ENCODE measurements at places on chromosomes 4 and X.
A peak's percentile ranks its signal among the peaks of the same experiment; 100 is the strongest.

- no peak for DNase-seq
These were observed 16.1 kb upstream of the IQCM start for GRCh38 chr4:149831656-149832208.

GRCh38 chrX:79366873-79367749 lies at the start of gene ITM2A:
TSS of gene ITM2A (minus strand) at chrX:79367334. CDS start at chrX:79367215, 119 bp downstream.
- DNase-seq, result peak; percentile 84

DNA sequence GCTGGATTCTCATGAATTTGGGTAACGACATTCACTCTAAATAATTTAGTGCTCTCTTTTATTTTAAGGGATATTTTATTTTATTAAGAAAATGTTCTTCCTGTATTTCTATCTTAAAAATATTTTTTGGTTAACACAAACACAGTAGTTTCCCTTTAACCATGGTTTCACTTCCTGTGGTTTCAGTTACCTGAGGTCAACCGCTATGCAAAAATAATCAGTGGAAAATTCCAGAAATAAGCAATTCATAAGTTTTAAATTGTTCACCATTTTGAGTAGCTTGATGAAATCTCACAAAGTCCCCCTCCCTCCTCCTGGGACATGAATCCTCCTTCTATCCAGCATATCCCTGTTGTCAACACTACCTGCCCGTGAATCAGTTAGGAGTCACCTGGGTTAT lies 71.4 kb downstream of the GBA3 start:
- DNase-seq, result no peak

DNA sequence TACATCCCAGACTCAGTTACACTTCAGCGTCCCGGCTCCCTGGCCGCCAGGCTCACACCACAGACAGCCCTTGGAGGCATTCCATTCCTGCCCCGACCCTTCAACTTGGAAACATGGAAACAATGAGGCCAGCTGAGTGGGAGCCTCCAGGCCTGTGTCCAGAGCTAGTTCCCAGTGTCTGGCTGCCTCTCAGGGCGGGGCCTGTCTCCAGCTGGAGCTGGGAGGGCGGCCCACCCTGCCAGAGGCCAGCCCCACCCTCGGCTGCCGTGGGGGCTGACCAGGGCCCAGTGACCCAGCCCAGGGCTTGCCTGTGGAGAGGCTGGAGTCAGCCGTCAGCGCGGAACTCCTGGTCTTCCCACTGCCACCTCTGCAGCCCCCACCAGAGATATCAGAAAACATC lies 37.4 kb upstream of the SPON2 start:
- no peak for DNase-seq

DNA sequence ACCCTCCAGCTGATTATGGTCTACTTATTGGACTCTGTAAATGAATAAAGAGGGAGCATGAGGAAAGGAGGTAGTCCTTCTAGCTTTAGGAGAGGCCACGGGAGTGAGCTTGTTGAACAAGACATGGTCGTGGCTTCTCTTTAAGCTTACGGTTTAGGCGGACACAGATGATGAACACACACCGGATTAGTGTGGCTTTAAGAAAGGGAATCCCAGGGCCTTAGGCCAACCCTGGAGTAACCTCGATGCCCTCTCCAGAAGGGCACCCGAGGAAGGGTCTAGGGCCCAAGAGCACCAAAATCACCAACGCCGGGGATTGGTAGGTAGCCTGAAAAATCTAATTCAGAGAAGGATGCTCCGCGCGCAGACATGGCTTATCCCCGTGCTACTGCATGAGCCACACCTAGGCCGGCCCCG lies 39.4 kb downstream of the ERVMER34-1 start:
- no peak for DNase-seq

DNA sequence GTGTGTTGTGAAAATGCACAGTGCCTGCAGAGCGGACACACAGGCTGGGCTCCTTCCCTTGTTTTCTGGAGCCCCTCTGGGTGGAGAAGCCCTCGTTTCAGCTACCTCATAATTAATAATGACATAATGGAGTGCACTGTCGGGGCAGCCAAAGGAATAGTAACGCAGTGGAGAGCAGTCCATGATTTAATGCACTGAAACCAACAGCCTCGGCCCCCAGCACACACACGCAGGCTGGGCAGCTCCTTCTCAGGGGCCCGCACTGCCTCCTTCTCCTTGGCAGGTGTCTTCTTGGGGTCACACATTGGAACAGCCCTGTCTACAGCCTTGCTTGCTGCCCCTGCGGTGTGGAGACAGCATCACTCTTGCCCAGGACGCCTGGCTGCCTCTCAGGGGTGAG lies 89.2 kb downstream of the DCTD start:
- DNase-seq, result no peak

DNA sequence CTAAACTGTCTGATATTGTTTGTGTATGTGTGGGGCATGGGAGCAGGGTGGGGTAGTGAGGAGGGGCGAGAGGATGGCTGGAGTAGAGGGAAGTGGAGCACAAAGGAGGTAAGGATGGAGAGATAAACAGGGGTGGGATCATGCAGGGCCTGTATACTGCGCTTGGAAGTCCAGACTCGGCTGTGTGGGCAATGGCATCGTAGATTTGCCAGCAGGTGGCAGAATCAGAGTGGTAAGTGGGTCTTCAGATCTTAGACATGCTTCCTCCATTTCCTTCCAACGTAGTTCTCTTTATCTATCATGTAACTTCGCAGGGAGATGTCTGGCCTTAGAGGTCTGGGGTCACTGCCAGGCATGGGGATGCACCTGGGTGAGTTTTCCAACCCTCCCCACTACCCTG lies 155.5 kb downstream of the PDGFRA start:
- DNase-seq, result no peak

- DNase-seq, result no peak
These were observed 76.1 kb downstream of the HMGB2 start for GRCh38 chr4:173257732-173258717.

DNA sequence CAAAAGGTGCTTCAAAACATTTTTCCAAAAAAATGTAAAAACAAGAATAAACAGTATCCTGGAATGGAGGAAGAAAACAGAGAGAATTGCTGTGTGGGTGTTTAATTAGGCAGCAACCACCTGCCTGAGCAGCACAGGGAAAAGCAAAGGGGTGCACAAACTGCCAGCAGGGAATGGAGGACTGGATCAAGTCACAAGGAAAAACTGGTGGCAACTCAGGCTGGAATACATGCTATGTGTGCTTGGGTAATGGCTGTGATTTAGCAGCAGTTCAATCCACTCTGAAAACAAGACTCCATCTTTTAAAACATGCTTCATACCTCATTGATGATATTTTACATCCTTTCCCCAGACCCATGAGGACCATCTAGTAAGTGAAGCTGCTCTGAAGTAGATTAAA lies 179.5 kb downstream of the HS6ST2 start:
- DNase-seq, result no peak

GRCh38 chr4:113674251-113674650 lies 87.3 kb downstream of the CAMK2D start:
- DNase-seq, result no peak

DNA sequence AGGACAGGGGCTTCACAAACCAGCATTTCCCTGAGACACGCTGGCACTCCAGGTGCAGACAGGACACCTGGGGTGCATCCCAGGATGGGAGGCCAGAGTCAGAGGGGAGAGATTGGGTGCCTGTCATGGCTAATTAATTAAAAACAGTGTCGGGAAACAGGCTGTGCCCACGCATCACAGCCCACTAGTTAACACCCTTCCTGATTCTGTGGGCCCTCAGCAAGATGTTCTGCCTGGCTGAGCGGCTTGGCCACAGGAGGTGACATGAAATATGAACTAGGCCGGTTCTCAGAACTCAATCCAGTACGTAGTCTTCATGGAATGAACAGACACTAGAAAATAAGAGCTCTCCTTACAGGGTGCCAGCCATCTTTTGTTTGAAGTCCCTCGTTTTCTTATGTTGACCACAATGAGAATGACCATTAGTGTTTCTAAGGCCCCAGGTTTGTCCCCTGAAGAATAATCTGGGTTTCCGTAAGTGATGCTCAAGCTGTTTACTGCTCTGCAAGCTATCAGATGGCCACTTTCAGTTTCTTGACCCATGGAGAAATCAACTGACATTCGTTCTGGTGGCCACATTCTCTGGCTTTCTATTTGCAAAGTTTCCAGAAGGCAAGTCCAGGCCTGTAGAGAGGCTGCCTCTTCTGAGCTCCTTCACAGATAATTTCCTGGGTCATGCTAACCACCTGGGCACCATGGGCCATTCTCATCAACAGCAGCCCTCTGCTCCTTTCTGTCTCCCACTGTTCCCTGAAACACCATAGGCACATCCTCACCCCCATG lies 72.3 kb downstream of the SLC34A2 start:
- no peak for DNase-seq
